ENCODE measurements at places on chromosomes 3 and 15.
A peak's percentile ranks its signal among the peaks of the same experiment; 100 is the strongest.

DNA sequence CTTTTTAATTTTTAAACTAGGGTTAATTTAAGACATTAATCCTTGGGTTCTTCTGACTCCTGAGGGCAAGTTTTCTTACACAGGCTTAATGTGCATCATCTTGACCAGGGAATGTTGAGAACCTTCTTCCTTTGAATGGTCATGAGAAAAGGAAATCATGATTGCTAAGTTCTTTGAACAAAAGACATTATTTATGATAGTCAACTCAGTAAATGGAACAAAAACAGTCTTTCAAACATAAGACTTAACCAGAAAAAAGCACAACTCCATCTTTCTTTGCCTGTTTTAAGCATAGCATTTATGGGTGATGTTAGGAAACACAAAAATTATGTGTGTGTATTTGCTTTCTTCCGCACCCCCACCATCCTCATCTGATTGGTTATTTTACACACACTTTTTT, 5.4 kb downstream of the TLNRD1 start:
- no peak for DNase-seq

GRCh38 chr3:30811151-30811795, 83.2 kb downstream of the GADL1 start:
- no peak for DNase-seq

GRCh38 chr3:132202586-132202985, 114.6 kb upstream of the ACP3 start:
- no peak for DNase-seq

- DNase-seq, result no peak
These were observed 142.5 kb upstream of the C2CD4B start for GRCh38 chr15:62307551-62307950.

DNA sequence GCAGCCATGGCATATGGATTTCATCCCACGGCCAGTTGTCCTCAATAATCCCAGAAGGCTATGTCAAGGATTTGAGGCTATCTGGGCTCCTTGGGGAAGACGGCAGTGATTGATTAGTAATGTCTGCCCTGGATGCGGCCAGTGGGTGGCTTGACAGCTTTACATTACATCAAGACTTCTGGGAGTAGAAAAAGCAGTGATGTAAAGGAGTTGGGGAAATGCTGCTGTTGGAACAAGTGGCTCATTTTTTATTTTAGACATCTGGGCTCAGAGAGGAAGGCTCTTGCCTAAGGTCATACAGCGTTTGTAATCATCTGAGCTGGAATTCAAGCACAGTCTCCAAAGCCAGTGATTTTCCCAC, 94.1 kb downstream of the FLNB start:
- peak; percentile 57 for DNase-seq

DNA sequence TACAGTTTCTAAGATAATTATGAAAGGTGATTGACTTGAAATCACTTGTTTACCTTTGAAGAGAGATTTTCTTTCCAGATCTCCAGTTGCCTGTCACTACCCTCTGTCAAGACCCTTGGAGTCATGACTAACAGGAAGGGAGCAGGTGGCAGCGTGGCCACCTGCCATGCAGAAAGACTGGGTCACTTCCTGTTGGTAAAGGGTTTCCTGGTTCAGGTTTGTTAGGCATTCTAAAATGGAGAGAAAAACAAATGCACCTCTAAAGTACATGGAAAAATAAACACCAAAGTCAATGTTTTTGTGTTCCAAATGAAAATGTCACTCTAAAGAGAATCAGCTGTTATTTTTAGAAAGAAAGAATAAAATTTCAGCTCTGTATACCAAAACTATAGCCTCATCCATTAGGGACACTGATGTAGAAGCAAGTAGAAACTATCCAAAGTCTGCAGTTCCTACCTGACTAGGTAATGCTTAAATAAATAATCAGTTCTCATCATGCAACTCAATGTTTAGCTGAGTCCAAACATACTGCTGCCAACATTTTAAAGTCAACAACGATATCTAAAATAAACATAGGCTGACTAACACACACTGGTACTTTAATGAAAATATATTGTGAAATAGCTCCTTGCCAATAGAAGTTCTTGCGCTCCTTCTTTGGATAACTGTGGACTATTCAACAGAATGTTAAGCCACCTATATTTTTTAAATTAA, 23.9 kb upstream of the TM4SF1 start:
- DNase-seq, result no peak

DNA sequence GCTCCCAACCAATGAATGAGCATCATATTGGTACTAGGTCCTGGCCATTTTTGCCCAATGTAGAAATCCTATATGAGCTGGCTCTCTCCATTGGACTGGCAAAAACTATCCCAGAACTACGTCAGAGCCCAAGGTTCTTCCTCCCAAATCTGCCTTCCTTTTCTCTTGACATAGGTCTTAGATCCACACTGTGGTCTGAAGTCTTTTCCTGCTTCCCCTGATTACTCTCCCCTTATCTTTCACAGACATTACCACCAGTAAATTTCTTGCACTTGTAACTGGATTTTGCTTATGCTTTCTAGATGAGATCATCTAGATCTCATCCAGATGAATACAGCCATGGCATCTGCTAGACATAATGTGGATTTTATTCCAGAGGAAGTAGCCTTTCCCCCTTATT, 141.2 kb upstream of the GADL1 start:
- no peak for DNase-seq

DNA sequence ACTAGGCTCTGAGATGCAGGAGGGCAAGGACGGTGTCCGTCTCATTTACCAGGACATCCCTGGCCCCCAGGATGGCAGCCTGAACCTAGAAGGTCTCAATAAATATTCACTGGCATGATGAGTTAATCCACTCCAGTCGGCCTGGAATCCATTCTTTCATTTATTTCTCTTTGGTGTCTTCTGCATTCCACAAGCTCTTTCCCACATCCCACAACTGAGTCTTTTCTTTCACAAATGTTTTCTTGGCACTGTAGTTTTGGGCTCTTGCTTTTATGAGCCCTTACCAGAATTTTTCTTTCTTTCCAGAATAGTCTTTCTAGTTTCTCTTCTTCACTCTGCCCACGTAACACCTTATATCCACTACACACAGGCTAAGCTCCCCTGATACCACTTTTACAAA, 778.0 kb downstream of the AGBL1 start:
- no peak for DNase-seq

- no peak for DNase-seq
These were observed 9.1 kb downstream of the C15orf39 start for GRCh38 chr15:75210811-75211230.

DNA sequence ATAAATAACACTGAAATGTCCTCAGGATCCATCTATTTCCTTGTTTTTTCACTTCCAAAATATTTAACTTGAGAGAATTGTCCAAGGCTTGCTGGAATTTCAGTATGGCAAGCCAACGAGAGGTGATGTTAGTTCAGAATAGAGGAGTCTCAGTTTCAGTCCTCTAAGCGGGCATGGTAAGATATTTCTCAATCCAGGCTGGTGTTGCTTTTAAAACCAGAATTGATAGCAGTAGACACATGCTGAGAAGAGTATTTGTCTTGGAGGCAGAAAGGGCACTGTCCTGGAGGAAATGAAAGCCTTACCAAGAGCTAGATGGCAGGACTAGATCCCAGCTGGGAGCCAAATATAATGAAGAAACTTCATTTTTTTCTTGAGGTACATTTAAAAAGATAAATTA, 23.1 kb downstream of the PHLDB2 start:
- no peak for DNase-seq

DNA sequence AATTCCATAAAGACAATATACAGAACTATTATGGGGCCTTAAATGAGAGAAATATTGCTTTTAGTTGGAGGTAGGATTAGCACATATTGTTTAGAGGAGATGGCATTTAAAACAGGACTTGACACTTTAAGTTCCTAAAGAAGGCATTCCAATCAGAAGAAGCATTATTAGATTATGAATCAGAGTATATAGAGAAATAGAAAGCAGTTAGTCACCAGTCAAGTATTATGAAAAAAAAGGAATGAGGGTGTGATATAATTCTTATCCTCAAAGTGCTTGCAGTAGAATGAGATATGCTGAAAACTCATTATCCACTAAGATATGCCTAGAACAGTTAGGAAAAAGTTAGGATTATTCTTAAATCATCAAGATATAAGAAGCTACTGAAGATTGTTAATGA, 456.2 kb downstream of the ZNF385D start:
- DNase-seq, result no peak

DNA sequence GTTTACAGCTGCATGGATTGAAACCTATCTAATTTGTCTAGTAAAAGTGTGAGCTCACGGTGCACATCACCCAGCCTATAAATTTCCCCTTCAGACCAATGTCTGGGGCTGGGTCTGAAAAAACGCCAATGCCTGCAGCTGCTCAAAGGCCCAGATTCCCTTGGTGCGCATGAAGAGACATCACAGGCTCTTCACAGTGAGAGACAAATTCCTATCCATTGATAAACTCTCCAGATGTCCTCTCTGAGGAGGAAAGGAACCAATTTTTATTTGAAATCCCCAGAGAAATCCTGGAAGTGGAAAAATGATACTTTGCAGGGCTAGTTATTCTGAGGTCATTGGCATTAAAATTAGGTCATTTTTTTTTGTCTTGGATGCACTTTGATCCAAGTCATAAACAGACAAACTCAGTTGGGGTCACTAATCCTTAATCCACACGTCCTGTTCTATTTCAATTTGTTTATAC, 360.5 kb downstream of the EPHA3 start:
- no peak for DNase-seq

DNA sequence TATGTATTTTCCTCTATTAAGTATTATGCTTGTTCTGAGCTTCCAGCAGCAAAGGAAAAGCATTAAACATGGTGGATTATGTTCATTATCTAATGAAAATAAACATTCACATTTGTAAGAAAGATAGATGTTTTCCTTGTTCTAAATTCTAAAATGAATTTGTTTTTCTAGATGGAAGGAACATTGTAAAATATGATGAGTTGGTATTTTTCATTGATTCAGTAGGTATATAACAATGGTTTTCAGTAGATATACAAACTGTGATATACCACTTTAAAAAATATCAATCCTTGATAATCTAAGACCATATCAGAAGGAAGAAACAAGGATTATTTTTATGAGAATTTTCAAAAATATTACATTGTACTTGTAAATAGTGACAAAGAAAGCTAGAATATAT, 290.6 kb upstream of the GOLIM4 start:
- no peak for DNase-seq

DNA sequence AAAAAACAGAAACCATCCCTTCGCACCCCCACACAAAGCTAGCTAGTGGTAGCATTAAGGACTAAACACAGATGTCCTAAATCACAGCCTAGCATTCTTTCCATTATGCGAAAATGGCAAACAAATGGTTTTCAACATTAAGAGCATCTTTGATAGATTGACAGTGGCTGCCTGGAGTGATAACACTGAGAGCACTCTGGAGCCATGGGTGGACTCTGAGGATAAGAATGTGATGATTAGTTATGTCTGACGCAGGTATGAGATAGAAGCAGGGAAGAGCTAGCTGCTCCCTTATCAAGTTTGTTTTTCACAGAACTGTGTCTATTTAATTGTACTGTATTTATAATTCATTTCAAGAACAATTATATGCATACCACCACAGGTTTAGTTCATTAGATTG, 142.9 kb downstream of the PDZRN3 start:
- no peak for DNase-seq

- DNase-seq, result no peak
These were observed 148.3 kb upstream of the TSC22D2 start for GRCh38 chr3:150259526-150260397.

GRCh38 chr3:104711406-104711805, 655.3 kb upstream of the ALCAM start:
- no peak for DNase-seq

DNA sequence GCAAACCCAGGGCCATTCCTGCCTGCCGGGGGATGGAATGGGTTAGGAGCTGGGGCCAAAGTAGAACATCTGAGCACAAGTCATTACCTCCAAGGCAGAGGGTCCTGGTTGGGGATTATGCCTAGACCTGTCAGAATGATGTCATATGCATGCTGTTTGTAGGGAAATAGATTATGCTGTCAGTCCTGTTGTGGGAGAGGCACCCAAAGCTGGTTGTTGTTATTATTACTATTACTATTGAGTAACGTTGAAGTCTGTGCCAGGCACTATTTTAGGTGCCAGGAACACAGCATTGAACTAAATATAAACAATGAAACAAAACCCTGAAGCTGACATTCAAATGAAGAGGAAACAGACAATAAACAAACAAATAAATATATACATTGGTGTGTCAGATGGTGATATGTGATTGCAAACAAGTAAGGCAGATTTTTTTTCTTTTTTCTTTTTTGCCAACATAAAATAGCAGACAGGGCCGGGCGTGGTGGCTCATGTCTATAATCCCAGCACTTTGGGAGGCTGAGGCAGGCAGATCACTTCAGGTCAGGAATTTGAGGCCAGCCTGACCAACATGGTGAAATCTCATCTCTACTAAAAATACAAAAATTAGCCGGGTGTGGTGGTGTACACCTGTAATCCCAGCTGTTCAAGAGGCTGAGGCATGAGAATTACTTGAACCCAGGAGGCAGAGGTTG, 2.0 kb downstream of the P4HTM start:
- DNase-seq, result no peak

DNA sequence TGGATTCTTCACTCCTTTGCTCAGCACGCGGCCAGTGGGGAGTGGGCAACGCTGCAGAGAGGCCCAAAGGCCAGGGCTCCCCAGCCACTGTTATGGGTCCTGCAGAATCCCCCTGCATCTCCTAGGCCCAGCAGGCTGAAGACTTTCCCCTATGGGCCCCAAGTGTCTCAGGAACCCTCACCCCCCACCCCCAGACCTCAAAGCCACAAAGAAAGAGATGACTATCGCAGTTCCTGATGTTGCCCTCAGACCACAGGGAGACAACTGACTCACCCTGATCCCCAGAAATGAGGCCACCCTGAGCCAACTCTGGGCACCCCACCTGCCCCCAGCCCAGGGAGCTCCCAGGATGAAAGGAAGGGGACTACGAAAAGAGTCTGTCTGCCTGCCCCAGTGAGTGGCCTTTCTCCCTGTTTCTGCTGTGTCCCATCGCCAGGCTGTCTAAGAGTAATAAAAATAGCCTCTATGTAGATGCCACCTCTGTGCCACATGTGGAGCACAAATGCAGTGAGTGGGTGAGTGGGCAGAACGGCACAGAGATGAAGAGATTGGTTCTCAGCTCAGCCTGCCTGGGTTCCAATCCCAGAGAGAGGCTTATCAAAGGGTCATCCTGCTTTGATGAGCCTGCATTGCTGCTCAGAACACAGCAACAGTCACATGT, 283.0 kb downstream of the UACA start:
- no peak for DNase-seq

GRCh38 chr3:53891497-53892285, at the start of gene SELENOK:
Gene SELENOK (minus strand): TSS chr3:53891859.
- DNase-seq, result peak; percentile 90

GRCh38 chr3:131018970-131019369, 7.7 kb downstream of the ASTE1 start:
- DNase-seq, result no peak

GRCh38 chr3:195013411-195014361, 257.3 kb downstream of the XXYLT1 start:
- no peak for DNase-seq

- DNase-seq, result no peak
These were observed 24.4 kb upstream of the COPG1 start for GRCh38 chr3:129224984-129225393.
